Left kidney (tissue), 8 donors: ENCODE measurements at places on chromosomes 13 and 19. TPM values are rescaled to one million over a fixed set of nuclear protein-coding genes. Genes with fewer than 3 reads are reported as not detected.
A peak's percentile ranks its signal among the peaks of the same experiment; 100 is the strongest.

RGL3 gene
- polyA plus RNA-seq = 99.4 TPM

DNA sequence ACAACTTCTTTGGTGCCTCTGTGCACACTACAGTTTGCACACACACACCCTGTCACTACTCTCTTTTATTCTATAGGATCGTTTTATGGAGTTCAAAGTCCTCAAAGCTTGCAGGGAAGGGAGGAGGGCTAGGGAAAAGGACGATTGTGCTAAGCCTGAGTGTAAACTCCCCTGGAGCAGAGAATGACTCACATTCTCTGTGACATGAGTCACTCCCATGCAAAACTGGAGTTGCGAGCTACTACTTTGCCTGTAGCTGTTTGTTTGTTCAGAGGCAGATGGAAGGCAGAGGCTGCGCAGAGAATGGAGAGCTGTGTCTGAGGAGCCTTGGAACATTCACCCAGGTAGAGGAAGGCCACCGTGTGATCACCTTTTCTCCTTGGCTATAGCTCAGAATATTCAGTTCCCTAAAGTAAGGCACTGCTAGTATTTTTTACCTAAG, 80.5 kb upstream of the MBNL2 start:
- peak; percentile 21 for DNase-seq

DNA sequence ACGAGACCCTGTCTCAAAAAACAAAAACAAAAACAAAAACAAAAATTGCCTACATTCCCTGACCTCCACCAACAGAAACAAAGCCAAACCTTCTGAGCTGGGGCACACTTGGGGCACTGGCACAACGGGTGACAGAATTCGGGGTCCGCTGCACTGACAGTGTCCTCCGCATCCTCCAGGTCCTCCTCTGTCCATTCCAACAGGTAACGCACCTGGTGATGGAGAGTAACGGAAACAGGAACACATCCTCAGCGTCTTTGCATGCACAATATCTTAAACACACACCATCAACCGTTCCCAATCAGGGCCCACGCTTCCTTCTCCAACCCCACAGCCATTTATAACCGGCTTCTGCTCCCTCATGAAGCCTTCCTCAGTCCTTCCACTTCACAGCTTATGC, 34.6 kb downstream of the PDCD5 start:
- DNase-seq = no peak

- no peak for DNase-seq
Measured at GRCh38 chr13:83048419-83048818, 833.9 kb downstream of the SLITRK1 start.

DNA sequence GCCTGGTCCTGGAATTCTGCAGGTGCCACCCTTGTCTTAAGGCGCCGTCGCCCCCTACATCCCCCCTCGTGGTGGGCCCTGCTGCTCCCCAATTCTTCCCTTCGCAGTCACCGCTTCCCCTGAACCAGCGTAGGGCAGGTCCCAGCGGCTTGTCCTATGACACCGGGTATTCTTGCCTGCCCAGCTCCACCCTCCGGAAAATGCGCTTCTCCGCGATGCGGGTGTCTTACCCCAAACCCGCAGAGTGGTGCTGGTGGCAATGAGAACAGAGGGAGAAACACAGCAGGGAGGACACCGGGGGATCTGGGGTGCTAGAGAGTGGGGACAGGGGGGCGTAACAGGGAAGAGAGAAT, 9.0 kb downstream of the ZNF808 start:
- DNase-seq = no peak

GRCh38 chr19:17376935-17377600, at the start of gene PLVAP:
Gene PLVAP (minus strand): TSS chr19:17377342. CDS start chr19:17377288, 54 bp downstream.
- peak; percentile 59 for DNase-seq

- no peak for DNase-seq
Measured at GRCh38 chr13:21032656-21033055, 28.7 kb downstream of the LATS2 start.

- DNase-seq = no peak
Measured at GRCh38 chr13:54511366-54511765, 1482.8 kb downstream of the OLFM4 start.

DNA sequence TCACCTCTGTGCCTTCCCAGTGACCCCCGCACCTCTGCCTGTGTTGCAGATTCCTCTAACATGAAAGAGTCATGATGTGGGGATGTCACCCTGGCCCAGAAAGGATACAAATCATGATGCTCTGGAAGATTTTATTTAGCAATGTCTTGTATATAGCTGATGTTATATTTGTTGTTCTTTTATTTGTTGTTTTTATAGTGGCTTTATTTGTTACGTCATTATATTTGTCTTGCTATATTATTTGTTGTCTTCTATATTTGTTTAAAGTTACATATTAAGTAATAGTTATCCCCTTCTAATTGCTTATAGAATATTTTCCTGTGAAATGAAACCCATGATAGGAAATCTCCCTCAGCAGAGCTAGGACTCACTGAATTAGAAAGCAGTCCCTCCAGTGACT, 1149.2 kb downstream of the UQCRFS1 start:
- no peak for DNase-seq

DNA sequence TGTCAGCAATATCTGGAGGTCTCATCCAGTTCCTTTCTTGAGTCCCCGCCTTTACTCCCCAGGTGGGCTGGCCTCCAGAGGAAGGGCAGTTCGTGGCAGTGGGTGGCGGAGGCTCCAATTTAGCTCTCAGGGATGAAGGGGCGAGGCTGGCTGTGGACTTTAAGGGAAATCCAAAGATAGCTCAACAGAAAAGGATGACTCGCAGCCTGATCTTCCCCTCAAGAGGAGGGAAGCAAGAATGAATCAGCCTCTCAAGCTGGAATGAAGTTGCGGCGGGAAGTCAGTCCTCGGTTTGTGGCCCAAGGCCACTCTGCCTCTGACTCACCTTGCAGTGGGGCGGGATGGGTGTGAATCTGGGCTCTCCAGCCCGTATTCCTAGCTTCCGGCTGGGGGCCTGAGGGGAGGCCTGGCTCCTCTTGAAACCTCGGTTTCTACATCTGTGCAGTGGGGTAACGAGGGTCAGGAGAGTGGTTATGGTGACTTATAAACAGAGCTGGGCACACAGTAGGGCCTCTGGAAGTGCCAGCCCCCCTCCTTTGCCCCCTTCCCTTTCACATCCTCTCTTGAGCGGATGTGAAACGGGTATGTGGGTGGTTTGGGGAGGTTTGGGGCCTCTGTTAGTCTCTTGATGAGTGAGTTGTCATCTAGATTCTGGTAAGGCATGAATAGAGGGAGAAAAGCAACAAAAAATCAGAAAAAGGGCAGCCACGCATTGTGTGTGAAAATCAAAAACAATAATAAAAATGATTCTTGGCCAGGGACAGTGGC, 10.5 kb upstream of the SMG9 start:
- DNase-seq = no peak
